ENCODE measurements at places on chromosomes 12 and 14. TPM values are rescaled to one million over a fixed set of nuclear protein-coding genes. Genes with fewer than 3 reads are reported as not detected.

DNA sequence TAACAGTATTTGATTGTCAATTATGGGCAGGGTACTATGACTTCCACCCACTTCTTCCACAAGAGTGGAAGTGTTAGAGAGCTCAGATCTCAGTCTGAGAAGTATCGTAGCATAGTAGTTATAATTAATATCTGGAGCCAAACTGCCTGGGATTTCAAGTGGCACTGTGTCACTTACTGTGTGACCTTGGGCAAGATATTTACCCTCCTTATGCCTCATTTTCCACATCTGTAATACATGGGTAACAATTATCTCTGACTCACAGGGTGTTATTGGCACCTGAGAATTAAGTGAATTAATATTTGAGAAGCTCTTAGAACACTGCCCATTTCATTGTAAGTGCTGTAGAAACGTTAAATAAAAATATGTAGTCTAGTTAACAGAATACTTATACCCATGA, 11.5 kb downstream of the RAB21 start:
- H3K27me3 ChIP-seq: no peaks in the 10 kb centered on the region
- no peak overlapping the region for H3K4me3 ChIP-seq
- no peak for DNase-seq
- H3K4me1 ChIP-seq: peaks cover 39% of the 10 kb centered on the region
- H3K27ac ChIP-seq: no peak overlapping the region

CCDC91 gene
- total RNA-seq: 12.9 TPM

DNA sequence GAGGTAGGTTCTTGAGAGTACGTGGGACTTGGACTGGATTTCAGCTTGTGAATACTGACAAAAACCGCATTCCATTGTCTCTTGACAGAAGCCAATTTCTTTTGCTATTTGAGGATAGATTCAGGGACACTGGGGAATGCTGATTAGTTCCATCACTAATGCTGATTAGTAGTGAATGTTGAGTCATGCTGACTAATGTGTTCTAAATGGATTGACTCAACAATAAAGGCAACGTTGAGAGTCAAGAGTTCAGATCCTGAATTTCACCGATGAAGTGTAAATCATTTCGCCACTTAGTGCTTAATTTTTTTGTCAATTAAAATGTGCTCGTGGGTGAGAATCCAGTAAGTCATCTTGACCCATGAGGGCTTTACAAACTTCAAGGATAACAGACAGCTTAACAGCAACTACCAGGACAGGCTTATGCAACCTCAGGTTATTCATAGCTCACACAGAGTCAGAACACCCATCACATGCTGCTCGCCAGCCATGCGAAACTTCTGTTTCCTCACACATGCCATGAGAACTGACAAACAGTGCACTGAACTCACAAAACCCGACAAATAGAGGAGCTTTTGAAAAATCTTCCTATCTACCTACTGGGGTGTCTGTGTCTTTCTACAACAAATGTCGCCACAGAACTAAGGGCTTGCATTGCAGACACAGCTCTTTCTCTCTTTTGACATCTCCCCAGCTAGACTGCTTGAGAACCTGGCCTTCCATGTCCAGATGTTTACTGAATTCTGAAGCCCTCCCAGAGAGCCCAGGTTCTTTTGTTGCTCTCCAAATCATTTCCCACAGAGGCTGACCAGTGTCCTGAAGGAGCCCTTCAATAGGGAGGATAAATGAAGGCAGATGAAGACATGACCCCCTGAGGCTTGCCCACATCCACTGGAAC, 316.4 kb downstream of the ZFP36L1 start:
- H3K36me3 ChIP-seq: no peaks in the 10 kb centered on the region
- no peaks in the 10 kb centered on the region for H3K4me1 ChIP-seq
- no peak overlapping the region for H3K4me3 ChIP-seq
- no peak overlapping the region for H3K27ac ChIP-seq
- DNase-seq: no peak

DNA sequence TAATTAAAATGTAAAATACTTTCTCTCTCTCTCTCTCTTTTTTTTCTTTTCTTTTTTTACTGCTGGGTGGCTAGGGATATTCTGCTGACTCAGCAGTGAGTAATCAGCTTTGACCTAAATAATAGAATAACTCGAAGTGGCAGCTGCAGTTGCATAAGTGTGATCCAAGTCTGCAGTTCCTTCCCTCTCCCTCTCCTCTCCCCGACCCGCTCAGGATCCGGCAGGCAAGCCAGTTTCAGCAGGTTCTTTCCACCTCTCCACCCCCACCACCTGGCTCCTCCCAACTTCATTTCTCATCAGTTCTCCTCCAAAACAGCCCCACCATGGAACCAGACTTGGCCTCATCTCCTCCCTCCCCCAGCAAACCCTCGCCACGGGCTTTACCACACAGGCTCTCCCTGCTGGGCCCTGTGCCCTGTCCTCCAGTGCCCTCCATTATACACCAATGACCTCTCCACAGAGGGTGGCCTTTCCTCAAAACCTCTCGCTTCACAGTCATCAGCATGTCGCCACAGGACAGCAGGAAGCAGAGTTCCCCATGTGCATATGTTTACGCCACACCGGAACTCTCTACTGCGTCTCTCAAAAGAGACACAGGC, 22.4 kb downstream of the SLC7A8 start:
- H3K4me3 ChIP-seq: no peak overlapping the region
- peaks cover 9% of the 10 kb centered on the region for H3K27me3 ChIP-seq
- no peak overlapping the region for H3K27ac ChIP-seq
- no peaks in the 10 kb centered on the region for H3K4me1 ChIP-seq

DNA sequence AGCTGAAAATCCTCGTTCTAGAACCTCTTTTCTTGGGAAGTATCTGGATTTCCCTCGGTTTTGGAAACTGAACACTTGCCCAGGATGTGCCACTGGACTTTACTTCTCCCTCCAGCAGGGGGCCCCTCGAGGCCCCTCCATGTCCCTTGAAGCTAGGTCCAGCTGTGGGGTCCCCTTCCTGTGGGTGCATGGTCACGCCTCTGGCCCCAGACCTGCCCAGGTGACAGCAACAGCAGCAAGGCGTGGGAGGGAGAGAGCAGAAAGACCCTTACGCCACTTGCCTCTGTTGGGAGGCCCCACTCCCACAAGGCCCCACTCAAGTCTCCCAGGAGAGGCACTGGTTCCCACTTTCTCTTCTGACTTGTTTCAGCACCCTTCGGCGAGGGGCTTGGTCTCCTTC, 3.1 kb downstream of the SLC25A29 start:
- H3K27me3 ChIP-seq: peaks cover 7% of the 10 kb centered on the region
- peaks cover 22% of the 10 kb centered on the region for H3K4me1 ChIP-seq
- H3K4me3 ChIP-seq: no peak overlapping the region
- DNase-seq: no peak

GRCh38 chr14:21347201-21347600, 36.6 kb downstream of the SUPT16H start:
- peaks cover 10% of the 10 kb centered on the region for H3K4me1 ChIP-seq
- H3K27ac ChIP-seq: no peak overlapping the region
- DNase-seq: no peak
- H3K27me3 ChIP-seq: peaks cover 3% of the 10 kb centered on the region
- H3K36me3 ChIP-seq: peaks cover 16% of the 10 kb centered on the region

DNA sequence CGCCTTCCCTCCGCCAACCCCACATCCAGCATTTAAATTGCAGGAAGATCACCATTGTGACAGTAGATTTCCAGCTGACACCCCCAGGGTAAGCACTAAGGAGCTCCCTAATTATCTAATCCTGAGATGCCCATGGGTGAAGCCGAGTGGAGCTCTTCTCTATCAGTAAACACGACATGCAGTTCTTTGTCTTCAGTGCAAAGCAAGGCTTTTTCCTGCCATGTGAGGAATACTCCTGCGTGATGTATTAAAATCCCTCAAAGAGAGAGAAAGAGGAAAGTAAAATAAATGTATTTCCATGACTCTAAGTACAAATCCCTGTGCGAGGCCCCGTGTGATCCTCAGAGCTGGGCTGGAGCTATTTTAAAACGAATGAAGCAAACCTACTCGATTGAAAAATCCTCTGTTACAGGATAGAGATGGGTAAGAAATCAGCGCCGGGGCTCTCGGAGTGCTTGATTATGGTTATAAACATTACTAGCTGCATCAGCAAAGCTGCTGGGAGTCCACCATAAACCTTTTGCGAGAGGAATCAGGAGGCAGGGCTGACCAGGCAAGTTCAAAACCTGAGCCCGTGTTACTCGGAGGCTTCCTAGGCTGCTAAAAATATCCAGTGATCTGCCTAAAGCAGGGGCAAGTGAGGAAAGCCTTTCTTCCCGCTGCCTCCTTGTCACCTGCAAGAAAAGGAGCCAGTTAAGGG, 61.5 kb downstream of the MAP1LC3B2 start:
- no peak for DNase-seq
- no peak overlapping the region for H3K27ac ChIP-seq
- no peaks in the 10 kb centered on the region for H3K4me1 ChIP-seq
- no peaks in the 10 kb centered on the region for H3K36me3 ChIP-seq

TBX3 gene
- total RNA-seq: not detected

DNA sequence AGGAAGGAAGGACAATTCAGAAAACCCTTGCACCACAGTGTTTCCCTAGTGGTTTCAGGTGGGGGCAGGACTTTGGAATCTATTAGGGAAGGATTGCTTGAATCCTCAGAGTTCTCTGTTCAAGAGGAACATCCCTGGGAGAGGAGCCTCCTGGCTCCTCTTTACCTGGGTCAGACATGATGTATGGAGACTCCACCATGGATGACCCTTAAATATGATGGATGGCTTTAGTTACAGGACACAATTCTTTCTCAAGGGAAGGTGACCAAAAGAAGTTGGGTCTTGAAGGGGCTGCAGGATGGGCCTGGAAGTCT, 396.6 kb downstream of the NRXN3 start:
- H3K4me3 ChIP-seq: no peak overlapping the region
- H3K27me3 ChIP-seq: no peaks in the 10 kb centered on the region
- no peak for DNase-seq
- H3K4me1 ChIP-seq: no peaks in the 10 kb centered on the region

- peaks cover 4% of the 10 kb centered on the region for H3K36me3 ChIP-seq
- H3K4me3 ChIP-seq: no peak overlapping the region
- no peaks in the 10 kb centered on the region for H3K4me1 ChIP-seq
- DNase-seq: no peak
- no peak overlapping the region for H3K27ac ChIP-seq
Observed at GRCh38 chr14:61147381-61147821, 133.7 kb downstream of the TMEM30B start.

GRCh38 chr12:62291864-62292760, 31.9 kb downstream of the USP15 start:
- DNase-seq: no peak
- peak overlapping the region; percentile 57 for H3K27ac ChIP-seq
- H3K4me3 ChIP-seq: no peak overlapping the region
- H3K4me1 ChIP-seq: peaks cover 86% of the 10 kb centered on the region
- H3K36me3 ChIP-seq: peaks cover 58% of the 10 kb centered on the region
- no peaks in the 10 kb centered on the region for H3K27me3 ChIP-seq

- no peak overlapping the region for H3K27ac ChIP-seq
- no peak for DNase-seq
- H3K4me1 ChIP-seq: no peaks in the 10 kb centered on the region
- H3K27me3 ChIP-seq: peaks cover 1% of the 10 kb centered on the region
- no peaks in the 10 kb centered on the region for H3K36me3 ChIP-seq
Observed at GRCh38 chr12:80979251-80979650, 41.5 kb upstream of the LIN7A start.

HEATR5A gene
- total RNA-seq: 26.4 TPM

HOXC6 gene
- total RNA-seq: not detected

DNA sequence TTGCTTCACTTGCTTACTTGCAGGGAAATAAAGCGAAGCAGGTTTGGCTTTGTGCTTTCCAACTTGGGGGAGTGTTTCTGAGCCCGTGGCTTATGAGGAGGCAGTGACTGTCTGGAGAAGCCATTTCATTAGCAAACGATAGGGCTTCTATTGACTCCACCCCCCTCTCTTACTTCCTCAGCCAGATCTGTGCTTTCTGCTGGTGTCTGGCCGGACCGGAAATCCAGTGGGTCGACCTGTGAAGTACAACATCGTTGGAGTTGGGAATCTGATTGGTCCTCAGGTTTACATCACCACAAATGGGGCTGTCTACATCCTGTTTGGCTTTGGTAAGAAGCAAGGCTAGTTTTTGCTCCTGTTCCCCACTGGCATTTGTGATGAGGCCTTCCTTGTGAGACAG, 22.3 kb downstream of the FAM234B start:
- DNase-seq: no peak
- peaks cover 6% of the 10 kb centered on the region for H3K4me1 ChIP-seq
- no peak overlapping the region for H3K27ac ChIP-seq
- H3K4me3 ChIP-seq: no peak overlapping the region

Data from activated T-helper 1 cell treated with anti-CD3 and anti-CD28 coated beads, Interleukin-12 subunit alpha, Interleukin-12 subunit beta, Interleukin-2, Interleukin-4 antibody, amounts not matched to agents 30 ng/mL and 10 ng/mL and 1 ng/mL, durations not matched to agents 14 hours and 24 hours and 36 hours (primary cell).